ENCODE measurements at places on chromosomes 11 and 22. TPM values are rescaled to one million over a fixed set of nuclear protein-coding genes. Genes with fewer than 3 reads are reported as not detected.

Gene FGF4
- polyA plus RNA-seq = not detected

- no peak for DNase-seq
Measured at GRCh38 chr11:15889363-15890030, 466.8 kb downstream of the SOX6 start.

GRCh38 chr11:17651061-17651460 lies 68.3 kb upstream of the MYOD1 start:
- DNase-seq = no peak

Gene PC
- polyA plus RNA-seq = 10.2 TPM

DNA sequence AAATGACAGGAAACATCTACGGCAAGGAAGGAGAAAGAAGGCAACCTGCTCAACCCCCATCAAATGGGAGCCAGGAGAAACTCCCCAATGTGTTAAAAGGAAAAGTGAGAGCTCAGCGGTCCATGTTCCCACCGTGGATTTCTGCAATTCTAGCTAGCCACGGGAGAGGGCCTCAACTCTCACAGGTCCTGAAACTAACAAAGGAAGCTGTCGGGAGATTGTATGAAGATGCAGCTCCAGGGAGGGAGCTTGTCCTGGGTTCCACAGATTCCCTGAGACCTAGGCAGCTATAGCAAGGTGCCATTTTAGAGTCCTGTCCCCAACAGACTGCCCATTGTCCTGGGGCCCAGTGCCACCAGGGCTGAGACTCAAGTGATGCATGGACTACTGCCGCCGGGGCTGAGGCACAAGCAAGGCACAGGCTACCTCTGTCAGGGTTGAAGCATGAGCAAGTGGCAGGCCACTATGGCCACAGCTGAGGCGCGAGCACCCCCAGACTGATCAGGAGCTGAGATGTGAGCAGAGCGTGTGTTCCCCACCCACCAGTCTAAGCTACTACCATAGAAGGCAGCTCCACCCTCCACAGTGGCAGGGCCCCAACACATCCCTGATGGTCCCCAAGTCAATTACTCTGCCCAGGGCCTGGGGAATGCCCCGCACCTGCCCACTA lies 31.3 kb downstream of the RSF1 start:
- DNase-seq = no peak

- no peak for DNase-seq
Measured at GRCh38 chr11:46564459-46564858, 29.4 kb downstream of the AMBRA1 start.

- DNase-seq = no peak
Measured at GRCh38 chr11:88448131-88448670, 110.7 kb upstream of the CTSC start.

DNA sequence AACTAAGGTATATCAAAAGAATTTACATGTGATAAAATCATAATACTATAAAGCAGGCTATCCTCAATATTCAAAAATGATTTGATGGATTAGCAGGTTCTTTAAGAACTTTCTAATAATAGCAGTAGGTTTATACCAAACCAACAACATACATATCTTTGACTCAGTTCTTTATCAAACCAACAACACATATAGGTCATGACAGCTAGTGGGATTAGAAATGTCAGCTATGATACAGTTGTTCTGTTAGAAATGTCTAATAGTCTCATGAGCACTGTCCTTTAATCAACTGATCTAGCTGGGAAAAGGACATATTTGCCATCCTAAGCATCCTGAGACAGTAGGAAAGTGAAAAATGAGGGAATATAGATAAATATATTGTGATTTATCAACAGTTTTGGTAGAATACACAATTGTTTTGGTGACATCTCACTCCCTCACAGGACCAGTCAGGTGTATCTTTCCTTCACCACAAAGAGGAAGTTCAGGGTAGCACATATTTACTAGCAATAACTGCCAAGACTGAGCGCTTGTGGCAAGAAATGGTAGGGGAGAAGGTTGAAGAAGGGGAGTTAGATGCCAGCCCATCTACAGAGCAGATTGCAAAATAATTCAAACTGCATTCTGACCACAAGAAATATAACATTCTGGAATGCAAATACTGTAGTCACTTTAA lies 90.8 kb upstream of the APOA1 start:
- DNase-seq = no peak

DNA sequence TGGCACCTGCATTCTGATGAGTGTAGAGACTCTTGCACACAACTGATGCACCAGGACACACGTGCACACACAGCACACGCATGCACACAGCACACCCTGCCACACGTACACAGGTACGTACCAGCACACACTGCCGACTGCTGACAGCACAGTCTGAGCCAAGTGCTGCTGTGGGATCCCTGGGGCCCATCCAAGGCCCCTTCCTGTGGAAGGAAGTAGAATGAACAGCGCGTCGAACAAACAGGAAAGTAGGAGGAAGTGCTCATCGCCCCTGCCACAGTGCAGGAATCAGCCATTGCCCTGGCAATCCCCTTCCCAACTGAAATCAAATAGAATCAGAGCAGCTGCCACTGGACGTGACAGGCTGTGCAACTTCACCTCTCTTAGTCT lies 57.9 kb downstream of the CD82 start:
- DNase-seq = peak; percentile 32

GRCh38 chr11:14974515-14975251 lies 2.5 kb upstream of the CALCA start:
- peak; percentile 58 for DNase-seq

Measured in left lung (tissue), 14 donors.